HCT116 (cell line): ENCODE measurements at places on chromosomes 4 and X. TPM values are rescaled to one million over a fixed set of nuclear protein-coding genes. Genes with fewer than 3 reads are reported as not detected.

The ADH1A gene
- not detected for total RNA-seq

The ANOS1 gene
- total RNA-seq, result 0.12 TPM

The SYP gene
- total RNA-seq, result 1.2 TPM

The YTHDC1 gene
- 68.9 TPM for total RNA-seq

The XAGE1A gene
- total RNA-seq, result not detected

The SPCS3 gene
- total RNA-seq, result 135 TPM

The HTR2C gene
- not detected for total RNA-seq

The ADH5 gene
- 163 TPM for total RNA-seq

The SULT1E1 gene
- total RNA-seq, result not detected

The AR gene
- total RNA-seq, result 0.02 TPM

The PNMA5 gene
- not detected for total RNA-seq

The PSAPL1 gene
- 0.05 TPM for total RNA-seq

The ZNF185 gene
- 15.8 TPM for total RNA-seq

The UGT2B7 gene
- total RNA-seq, result not detected

The ERVMER34-1 gene
- 17.5 TPM for total RNA-seq

The GABRE gene
- 3.9 TPM for total RNA-seq

The TRPC5OS gene
- total RNA-seq, result 0.07 TPM

The MAP3K15 gene
- 1.3 TPM for total RNA-seq

The BEX1 gene
- not detected for total RNA-seq

The APBB2 gene
- 72.5 TPM for total RNA-seq

The AMELX gene
- not detected for total RNA-seq

The ODAPH gene
- total RNA-seq, result not detected

The STEEP1 gene
- 28.2 TPM for total RNA-seq

The CA5B gene
- total RNA-seq, result 5.5 TPM

The HSFX4 gene
- not detected for total RNA-seq

The PDZD4 gene
- total RNA-seq, result 0.30 TPM

The ZFP42 gene
- 0.12 TPM for total RNA-seq

The GATA1 gene
- total RNA-seq, result 0.34 TPM

The SSX2B gene
- 0.42 TPM for total RNA-seq

The MND1 gene
- 29.9 TPM for total RNA-seq

The SORBS2 gene
- total RNA-seq, result 0.34 TPM

The ARHGAP4 gene
- 67.4 TPM for total RNA-seq

The SLIT2 gene
- 3.8 TPM for total RNA-seq

The C4orf54 gene
- total RNA-seq, result not detected

The UTP3 gene
- total RNA-seq, result 33.7 TPM

The ARSJ gene
- 2.3 TPM for total RNA-seq

The TMSB15A gene
- total RNA-seq, result 17.0 TPM

The KLB gene
- not detected for total RNA-seq

The PLK4 gene
- total RNA-seq, result 34.8 TPM

The FAM9A gene
- not detected for total RNA-seq

The CISD2 gene
- total RNA-seq, result 38.9 TPM

The DDX3X gene
- total RNA-seq, result 253 TPM

The CAPN6 gene
- 0.10 TPM for total RNA-seq

The EGFL6 gene
- total RNA-seq, result not detected

The RNF175 gene
- total RNA-seq, result not detected

The PAGE4 gene
- not detected for total RNA-seq

The RHOH gene
- 0.74 TPM for total RNA-seq
